ENCODE measurements at places on chromosomes 13 and 19.

- DNase-seq, result no peak
Observed at GRCh38 chr19:18504886-18505610, 16.8 kb downstream of the ELL start.

GRCh38 chr13:51793570-51794271 is 10.2 kb downstream of the DHRS12 start:
- no peak for DNase-seq

DNA sequence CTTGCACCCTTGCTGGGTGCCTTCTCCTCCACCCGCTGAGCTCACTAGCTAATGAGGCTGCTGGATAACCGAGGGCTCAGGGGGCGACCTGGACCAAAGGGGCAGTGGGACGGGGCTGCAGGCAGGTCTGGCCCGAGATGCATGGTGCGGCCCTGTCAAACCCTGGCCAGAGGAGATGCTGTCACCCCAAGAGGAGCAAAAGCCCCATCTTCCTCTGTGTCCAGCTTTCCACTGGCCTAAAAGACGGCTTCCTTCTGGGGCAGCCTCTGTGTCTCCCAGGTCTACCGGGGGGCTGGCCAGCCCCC is 261.8 kb downstream of the TBC1D4 start:
- no peak for DNase-seq

DNA sequence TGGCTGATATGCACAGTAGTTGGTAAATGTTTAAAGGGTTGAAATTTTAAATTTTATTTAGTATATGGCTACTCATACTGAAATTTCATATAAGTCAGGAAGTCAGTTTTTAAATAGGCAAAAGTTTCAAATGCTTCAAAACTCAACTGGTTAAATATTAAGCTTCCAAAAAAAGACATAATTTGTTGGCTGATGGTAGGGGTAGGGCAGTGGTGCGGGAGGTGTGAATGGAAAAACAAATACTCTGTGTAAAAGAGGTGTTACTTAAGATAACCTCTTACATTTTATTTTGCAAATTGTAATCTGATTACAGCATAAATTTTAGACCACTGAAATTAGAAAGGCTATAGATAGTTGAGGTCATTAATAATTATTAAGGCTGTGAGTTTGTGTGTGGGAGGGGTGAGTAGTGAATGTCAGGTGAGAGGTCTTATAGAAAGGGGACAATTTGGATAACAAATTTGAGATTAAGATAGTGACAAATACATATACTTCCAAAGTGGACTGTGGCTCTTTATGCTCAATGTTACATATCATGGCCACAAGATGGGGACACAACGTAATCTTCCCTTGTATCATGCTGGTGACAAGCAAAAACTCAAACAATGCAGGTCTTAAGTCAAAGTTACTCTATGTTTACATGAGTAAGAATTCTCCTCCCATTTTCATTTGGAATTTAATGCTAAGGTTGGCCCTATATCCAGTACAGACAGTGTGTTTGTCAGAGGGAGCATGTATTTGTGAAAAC is 36.6 kb upstream of the OXGR1 start:
- DNase-seq, result no peak

- DNase-seq, result no peak
Observed at GRCh38 chr19:23971598-23971997, 56.9 kb downstream of the ZNF726 start.

DNA sequence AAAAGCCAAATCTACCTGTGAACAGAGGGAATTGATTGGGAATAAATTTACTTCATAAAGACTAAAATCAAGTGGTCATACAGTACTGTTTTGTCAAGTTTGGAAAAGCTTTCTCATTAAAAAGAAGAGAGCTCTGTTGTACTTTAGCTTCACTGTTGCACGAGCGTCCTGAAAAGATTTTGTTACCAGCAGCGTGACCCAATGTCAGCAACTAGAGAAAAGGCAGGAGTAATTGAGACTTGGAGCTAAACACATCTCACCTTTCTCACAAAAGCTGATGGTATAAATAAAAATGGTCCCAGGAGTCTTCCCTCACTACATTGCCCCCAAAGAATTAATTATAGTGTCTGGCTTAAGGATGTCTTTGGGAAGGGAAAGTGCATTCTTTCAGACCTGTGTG is 613.7 kb downstream of the OLFM4 start:
- DNase-seq, result no peak

- DNase-seq, result no peak
Observed at GRCh38 chr19:6318772-6319171, 14.6 kb downstream of the ACER1 start.

GRCh38 chr19:36379510-36379819 is 464 bp upstream of the ZFP14 start:
- no peak for DNase-seq

- DNase-seq, result no peak
Observed at GRCh38 chr13:59112221-59112718, 1051.5 kb downstream of the DIAPH3 start.

DNA sequence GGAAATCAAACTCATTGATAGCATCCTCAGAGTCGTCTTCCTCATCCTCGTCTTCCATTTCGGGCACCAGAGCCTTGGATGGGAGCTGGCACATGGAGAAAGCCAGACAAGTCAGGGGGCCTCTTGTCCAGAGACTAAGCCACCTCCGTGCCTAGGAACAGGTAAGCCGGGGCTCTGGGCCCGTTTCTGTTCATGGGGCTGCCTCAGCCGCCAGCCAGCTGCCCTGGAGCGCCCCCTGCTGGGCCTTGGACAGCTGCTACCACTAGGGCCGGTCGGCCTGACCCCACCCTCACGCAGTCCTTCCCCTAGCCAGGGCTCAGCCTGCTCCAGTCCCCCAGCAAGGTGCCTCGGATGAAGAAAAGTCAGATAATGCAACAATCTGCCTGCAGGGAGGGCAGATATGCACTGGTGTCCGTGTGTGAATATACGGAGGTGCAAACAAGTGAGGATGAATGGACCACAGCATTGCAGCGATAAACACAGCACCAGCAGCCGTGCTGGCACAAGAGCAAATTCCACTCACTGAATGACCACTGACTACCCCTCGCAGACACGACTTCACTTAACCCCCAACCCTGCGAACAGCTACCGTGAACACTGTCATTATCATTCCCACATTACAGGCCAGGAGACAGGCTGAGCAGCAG is 11.9 kb upstream of the PRKD2 start:
- no peak for DNase-seq

DNA sequence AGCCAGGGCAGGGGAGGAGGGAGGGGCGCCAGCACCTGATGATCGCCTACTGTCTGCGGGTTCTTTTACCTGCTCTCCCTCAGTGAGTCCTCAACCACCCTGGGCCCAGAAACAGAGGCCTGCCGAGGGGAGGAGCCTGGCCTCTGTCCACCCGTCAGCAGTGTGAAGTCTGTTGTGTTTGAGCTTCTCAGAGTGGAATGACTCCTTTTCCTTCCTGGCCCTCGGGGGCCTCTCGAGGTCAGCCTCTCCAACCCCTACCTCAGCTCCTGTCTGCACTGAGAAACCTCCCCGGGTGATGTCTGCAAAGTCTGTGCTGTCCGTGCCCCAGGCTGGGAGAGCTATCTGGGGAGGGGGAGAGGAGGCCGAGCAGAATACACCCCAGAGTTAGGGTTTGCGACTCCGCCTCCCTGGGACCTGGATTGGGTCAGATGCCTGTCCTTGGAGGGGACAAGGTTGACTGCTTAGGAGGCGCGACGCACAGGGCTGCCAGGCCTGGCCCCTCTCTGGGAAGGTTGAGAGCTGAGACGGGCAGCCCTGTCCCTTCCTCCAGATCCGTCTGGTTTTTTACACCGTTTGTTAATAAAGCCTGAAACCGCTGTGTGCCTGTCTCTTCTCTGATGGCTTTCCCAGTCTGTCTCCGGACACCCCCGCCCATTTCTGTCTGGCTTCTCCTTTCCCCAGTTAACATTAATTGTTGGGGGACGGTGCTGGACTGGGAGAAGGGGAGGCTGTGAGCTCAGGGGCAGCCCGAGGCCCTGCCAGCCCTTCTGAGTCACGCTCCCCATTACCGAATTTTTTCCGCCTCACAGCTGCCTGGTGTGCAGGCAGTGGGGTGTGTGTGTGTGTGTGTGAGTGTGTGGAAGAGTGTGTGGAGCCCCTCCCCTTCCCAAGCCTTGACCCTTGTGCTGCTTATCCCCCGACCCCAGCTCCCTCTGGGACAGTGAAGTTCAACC is 989 bp upstream of the SSC5D start:
- DNase-seq, result no peak

- no peak for DNase-seq
Observed at GRCh38 chr13:67052550-67053490, 177.3 kb downstream of the PCDH9 start.

DNA sequence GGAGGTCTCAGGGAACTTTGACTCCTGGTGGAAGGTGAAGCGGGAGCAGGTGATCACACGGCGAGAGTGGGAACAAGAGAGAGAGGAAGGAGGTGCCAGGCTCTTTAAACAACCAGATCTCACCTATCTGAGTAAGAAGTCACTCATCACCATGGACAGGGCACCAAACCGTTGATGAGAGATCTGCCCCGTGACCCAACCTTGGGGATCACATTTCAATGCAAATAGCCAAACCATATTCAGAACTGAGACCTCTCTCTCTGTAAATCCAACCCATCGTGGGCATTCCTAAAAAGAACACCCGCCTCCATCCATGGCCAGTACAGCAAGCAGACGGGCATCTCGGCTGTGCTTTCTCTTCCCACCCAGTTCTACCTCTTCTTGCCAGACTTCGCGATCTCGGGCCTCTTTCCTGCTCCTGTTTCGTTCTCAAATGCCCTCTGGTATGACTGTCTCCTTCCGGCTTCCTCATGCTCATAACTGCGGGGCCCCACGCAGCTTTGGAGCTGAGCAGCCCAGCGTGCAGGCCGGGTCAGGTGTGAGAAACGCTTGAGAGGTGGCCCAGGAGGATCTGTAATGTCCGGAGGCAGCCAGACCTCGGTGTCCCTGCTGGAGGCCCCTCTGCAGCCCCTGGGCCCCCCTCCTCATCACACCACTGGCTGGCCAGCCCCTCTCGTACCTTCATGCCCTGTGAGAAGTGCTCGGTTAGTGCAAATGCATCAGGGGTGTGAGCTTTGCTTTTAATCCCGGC is 97.0 kb upstream of the GPR183 start:
- DNase-seq, result no peak

DNA sequence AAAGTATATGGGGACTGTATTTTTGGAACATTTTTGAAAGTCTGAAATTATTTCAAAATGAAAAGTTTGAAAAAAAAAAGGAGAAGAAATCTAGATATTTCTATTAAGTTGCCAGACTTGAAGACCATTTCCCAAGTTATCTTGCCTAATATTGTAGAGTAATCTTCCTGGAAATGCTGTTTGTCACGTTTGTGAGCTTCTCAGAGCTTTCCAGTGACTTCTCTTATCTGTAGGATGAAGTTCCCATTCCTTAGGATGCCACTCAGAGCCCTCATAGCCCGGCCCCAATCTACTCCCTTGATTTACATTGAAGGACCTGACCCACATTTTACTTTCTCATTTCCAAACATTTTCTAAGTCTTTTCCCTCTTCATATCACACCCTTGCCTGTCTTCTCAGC is 23.6 kb downstream of the CEACAM8 start:
- no peak for DNase-seq

GRCh38 chr13:101845245-101846020 is 393.0 kb downstream of the ITGBL1 start:
- no peak for DNase-seq

GRCh38 chr19:40529093-40529954 is 47.3 kb upstream of the SHKBP1 start:
- DNase-seq, result no peak

GRCh38 chr13:51739027-51739764 is 64.8 kb downstream of the DHRS12 start:
- no peak for DNase-seq

- DNase-seq, result no peak
Observed at GRCh38 chr19:31530781-31531180, 181.5 kb upstream of the TSHZ3 start.

DNA sequence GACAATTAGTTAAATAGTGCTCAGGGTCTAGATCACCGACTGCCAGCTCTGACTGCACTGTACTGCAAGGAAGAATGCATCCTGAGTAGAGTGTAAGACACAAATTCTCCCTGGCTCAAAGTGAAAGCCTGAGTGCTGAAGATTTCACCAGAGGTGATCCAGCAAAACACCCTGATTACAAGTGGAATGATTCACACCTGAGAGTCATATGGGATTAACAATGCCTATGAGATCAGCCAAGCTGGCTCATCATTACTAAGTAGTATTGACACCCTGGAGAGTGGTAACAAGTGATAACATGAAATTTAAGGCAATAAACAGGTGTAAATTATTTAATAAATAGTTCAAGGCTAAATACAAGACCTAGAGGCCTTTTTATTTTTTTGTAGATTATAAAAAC is 403.8 kb upstream of the PRR20A start:
- DNase-seq, result no peak

- DNase-seq, result no peak
Observed at GRCh38 chr13:110156301-110157049, 150.5 kb downstream of the COL4A1 start.

GRCh38 chr19:58304255-58304654 is 922 bp upstream of the ERVK3-1 start:
- no peak for DNase-seq

DNA sequence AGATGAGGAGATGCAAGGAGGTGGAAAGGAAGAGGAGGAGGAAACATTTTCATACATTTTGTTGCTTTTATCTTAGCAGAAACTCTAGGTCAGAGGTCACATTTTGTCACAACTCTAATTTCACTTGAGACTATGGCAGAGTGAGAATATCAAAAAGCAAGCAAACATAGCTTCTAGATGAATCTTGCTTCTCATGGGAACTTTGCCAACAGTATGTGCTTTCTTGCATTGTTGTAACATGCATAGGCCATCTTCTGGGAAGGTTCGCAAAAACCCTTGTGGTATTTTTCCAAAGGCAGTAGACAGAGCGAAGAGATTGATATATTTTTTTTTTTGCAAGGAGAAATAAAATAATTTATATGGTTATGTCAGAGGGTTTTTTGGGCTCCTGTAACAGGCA is 291.3 kb downstream of the MTUS2 start:
- no peak for DNase-seq

- DNase-seq, result no peak
Observed at GRCh38 chr19:46463516-46463915, 7.8 kb downstream of the PNMA8A start.

DNA sequence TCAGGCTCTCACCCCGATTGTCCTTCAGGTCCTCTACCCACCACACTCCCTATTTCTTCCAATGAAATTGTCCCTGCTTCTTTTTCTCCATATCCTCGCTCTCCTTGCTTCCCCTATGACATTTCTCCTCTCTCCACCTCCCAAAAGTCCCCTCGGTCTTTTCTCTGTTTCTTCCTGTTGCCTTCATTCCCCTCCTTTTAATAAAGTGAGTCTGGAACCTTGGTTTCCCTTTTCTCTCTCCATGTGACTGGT is 676 bp upstream of the ZNF574 start:
- DNase-seq, result no peak

DNA sequence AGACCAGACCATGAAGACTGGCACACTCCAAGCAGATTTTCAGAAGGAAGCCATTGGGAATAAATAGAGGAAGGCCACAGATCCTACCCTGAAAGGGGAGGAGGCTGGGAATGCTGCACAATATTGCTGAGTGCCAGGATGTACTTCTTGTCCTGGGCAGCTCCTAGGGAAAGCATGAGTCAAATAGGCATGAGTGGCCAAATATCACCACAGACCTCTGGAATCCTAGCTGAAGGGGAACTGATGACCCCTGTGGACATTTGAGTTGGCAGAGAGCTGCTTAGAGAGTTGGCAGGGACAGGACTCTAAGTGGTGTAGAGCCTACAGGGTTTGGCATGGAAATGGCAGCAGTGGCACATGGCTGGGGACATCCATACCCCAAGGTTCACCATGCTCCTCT is 234.3 kb upstream of the TRPC4 start:
- no peak for DNase-seq

- DNase-seq, result no peak
Observed at GRCh38 chr19:33535226-33535625, 13.6 kb upstream of the PEPD start.
